Activated T-helper 1 cell treated with Interleukin-2 at 50 U/mL for 16 hours (primary cell): ENCODE measurements at places on chromosomes 5 and 9.

GRCh38 chr5:50744776-50745175 is 78.3 kb downstream of the PARP8 start:
- no peak for DNase-seq

DNA sequence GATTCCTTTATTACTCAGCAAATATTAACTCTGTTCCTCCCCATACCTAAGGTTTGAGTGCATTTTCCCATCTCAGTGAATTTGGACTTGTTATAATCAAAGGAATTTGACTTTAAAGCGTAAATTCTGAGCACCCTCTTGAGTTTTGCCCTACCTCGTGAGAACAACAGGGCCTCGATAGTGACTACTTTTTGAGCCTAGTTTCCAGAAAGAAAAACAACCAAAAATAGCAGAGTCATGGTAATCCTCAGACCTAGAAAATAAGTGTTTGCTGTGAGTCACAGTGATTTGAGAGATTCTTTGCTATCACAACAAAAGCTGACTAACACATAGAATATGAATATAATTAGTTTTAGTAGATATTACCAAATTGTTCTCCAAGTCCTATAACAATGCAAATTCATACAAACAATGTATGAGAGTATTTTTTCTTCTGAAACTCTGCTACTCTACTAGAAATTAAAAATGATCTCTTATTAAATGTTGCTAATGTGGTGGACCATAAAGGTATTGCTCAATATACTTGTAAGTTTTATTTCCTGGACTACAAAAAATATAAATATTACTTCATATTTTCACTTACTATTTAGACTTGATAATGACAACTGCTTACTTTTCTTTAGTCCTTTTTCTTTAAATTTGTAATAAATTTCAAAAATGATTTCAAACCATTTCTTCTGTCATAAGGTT is 759.7 kb downstream of the BRINP1 start:
- DNase-seq, result no peak

DNA sequence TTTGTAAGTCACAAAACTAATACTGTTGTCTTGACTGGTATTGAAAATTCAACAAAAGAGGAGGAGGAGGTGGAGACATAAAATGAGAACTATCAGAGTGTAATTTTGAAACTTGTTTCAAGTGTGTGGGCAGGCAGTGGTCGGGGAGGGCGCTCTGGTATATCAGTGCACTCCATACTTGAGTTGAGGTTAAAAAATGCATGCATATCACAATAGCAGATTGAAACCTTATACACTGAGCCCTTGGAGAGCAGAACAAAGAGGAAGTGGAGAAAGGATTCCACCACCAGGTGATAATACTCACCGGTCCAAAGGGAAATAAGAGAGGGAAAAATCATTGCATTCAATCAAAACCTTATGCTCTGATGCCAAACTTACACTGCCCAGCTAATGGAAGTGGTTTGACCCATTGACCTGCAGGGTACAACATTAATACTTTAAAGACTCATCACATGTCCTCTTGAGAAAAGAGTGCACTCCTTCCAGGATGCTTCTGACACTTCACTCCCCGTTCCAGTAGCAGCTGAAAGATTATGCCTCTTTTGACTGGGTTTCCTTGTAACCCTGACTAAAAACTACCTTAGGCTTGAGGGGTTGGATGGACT is 79.5 kb upstream of the FAM169A start:
- no peak for DNase-seq

- DNase-seq, result no peak
Measured at GRCh38 chr5:56433039-56433617, 200.0 kb upstream of the ANKRD55 start.

GRCh38 chr9:91273853-91274552 is 87.7 kb downstream of the AUH start:
- DNase-seq, result no peak

GRCh38 chr9:125246261-125246667 is 5.1 kb upstream of the HSPA5 start:
- no peak for DNase-seq

- DNase-seq, result no peak
Measured at GRCh38 chr9:133285252-133285775, 10.3 kb upstream of the ABO start.

DNA sequence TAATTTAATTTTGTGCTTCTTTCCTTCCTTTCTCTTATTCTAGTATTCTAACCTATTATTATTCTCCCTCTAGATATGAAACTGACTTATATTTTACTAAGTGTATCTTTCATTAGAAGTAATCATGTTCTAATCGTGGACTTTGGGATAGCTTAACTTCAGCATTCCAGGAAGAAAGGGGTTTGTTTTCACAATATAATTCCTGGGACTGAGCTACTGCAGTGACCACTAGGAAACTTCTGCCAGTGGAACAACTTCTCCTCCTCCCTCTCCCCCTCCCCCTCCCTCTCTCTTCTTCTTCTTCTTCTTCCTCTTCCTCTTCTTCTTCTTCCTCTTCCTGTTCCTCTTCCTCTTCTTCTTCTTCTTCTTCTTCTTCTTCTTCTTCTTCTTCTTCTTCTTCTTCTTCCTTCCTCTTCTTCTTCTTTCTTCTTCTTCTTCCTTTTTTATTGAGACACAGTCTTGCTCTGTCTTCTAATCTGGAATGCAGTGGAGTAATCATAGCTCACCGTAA is 127.9 kb downstream of the NNT start:
- DNase-seq, result no peak

GRCh38 chr9:123174887-123175518 is 93.4 kb downstream of the STRBP start:
- DNase-seq, result no peak

GRCh38 chr5:151700820-151701219 is 14.1 kb upstream of the SPARC start:
- DNase-seq, result no peak

DNA sequence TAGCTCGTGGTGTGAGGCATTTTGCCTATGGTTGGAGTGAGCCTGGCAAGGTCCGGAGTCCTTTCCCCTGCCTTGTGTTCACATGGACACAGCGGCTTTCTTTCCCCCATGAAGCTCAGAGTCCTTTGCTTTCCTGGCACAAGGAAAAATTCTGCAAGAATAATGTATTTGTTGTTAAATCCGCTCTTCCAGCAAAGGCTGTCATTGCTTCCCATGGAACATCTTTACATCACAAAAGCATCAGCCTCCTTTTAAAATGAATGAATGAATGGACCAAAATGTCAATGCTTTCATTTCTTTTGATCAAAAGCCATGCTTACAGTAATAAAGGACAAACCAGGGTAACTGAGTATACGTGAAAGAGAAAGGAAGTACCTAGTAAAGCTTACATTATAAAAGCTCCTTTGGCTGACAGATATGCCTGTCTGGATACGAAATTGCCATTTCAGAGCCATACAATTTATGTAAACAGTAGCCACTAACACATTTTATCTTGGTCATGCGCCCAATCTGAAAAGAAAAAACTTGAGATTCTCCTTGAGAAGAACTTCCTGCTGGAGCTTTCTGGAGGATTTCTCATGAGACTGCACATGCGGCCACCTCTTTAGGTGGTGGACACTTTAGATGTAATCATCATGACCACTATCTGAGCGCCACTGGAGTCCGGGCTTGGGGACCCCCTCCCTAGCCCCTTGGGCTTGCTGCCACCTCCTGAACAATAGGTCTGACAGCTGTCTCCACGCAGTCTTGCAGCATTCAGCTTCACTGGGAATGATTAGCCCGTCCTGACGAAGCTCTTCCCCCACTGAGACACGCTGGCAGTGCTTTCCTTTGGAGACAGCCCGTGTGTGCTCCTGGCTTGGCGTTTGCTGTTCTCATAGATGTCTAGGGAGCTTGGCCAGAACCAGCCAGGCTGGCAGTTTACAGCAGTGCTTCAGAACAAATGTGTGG is 355.9 kb downstream of the ADAMTS6 start:
- no peak for DNase-seq

DNA sequence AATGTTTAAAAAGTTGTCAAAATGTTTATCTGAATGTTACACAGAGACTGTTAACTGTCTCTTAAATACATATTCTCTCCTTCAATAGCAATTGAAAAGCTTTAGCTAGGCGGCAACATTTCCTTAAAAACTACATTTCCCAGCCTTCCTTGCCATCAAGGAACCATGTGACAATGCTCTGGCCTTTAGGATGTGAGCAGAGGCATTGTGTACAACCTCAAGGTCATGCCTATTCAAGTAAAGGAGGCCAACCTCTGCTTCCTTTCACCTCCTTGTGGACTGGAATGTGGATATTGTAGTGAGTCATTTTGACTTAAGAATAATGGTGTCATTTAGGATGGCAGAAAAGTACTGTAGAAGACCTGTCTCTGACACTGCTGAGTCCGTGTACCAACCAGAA is 23.7 kb upstream of the MROH2B start:
- no peak for DNase-seq

DNA sequence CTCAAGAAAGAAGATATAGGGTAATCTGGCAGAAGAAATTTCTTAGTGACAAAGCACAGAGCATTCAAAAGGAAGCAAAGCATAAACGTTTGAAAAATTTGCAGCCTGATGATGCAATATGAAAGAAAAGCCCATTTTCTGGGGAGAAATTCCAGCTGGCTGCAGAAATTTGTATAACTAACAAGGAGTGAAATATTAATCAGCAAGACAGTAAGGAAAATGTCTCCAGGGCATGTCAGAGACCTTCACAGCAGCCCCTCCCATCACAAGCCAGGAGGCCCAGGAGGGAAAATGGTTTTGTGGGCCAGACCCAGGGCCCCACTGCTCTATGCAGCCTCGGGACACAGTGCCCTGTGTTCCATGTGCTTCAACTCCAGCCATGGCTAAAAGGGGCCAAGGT is 359.4 kb downstream of the HINT1 start:
- no peak for DNase-seq

DNA sequence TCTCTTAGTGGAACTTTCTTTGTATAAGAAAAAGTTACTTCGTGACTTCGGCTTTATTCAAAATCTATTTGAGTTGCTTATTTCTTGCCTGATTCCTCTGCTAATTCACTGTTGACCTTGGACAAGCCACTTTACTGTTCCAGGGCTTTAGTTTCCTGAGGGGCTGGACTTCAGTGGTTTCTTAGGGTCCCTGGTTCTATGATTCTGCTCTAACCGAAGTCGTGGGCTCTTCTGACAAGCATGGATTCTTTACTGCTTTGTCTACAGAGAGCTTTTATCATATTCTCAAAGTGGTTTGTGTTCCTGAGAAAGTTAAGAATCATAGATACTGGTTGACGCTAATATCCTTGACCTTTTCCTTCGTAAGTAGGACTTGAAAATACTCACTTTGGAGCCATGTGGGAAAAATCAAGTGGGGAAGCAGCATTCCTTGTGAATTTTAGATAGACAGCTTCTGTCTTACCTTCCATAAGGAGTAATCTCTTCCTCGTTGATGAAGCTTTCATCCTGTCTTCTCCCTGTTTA is 21.1 kb downstream of the EXOSC2 start:
- DNase-seq, result no peak

- DNase-seq, result no peak
Measured at GRCh38 chr5:36569491-36569890, 36.9 kb upstream of the SLC1A3 start.
